Ascending aorta (tissue), 2 donors: ENCODE measurements at places on chromosomes 16 and 17.

DNA sequence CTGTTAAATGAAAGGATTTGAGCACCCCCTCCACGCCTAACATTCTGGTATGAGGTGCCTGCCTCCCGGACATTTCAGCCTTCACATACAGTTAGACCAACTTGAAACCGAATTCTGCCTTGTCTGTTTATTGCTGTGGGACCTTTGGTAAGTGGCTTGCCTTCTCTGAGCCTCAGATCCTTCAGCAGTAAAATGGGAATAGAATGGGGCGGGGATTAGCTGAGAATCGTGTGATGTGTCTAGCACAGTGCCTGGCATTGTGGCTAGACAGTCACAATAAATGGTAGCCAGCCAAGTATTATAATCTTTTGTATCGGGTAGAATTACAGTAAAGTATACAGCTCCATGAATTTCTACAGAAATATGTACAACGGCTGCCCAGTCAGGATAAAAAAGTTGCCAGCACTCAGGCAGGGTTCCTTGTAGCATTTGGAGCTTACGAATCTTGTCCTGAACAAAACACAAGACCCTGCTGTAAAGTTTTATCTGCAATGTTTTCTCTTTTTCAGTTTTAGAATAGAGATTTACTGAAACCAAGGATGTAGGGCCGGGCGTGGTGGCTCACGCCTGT is 786 bp downstream of the TMC7 start:
- DNase-seq, result no peak

- no peak for DNase-seq
Measured at GRCh38 chr16:84074721-84075120, 32.1 kb upstream of the SLC38A8 start.

- DNase-seq, result no peak
Measured at GRCh38 chr17:47837401-47838039, 3.6 kb downstream of the SCRN2 start.

DNA sequence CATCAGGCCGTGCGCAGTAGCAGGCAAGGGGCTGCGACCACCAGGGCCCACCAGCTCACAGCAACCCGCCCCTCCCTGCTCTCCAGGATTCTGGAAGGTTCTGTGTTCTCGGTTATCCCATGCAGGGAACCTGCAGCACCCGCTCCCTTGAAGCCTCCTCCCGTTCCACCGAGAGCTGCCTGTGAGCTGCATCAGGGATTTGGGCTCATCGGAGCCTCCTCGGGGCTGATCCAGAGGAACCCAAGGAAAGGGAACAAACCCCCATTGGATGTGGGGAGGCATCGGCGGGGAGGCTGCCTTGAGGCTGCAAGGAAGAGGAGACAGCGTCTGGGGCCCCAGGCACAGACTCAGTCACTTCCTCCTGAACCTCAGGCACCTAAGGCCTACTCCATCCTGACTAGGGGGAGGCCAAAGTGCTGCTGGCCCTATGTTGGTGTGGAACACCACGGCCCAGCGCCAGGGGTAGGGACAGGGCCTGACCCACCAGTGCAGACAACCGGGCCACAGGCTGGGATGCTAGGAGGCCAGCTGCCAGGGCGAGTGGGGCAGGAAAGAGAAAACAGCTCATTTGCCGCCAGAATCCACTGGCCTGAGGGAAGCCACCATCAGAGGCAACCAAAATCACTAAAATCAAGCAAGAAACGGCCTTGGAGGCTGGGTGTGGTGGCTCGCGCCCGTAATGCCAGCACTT is 14.4 kb upstream of the LGALS3BP start:
- DNase-seq, result peak; percentile 60

DNA sequence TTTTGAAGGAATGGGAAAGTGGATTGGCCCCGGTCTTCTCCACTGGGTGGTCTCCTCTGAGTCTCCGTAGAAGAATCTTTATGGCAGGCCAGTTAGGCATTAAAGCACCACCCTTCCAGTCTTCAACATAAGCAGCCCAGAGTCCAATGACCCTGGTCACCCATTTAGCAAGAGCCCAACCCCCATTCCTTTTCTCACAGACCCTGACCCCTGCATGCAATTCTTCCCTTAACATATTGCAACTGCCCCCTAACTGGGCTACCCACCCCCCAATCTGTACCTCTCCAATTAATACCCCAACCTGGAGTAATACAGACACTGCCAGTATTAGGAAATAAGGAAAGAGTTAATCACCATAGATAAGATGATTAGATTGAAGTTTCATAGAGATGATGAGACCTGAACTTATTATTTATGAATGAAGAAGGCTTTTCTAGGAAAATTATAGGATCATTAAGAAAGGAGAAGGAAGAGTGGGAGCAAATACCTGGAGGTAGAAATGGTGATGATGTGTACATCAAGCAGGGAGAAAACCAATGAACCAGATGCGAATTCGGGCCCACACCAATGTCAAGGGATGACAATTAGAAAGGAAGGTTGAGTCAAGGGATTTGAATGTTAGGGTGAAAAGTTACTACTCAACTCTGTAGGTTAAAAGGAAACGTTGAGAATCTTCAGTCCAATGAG is 2.4 kb downstream of the CCL2 start:
- DNase-seq, result no peak

- DNase-seq, result no peak
Measured at GRCh38 chr16:30184891-30185682, 1.7 kb downstream of the CORO1A start.

- DNase-seq, result no peak
Measured at GRCh38 chr16:81798311-81799137, 19.4 kb downstream of the PLCG2 start.

DNA sequence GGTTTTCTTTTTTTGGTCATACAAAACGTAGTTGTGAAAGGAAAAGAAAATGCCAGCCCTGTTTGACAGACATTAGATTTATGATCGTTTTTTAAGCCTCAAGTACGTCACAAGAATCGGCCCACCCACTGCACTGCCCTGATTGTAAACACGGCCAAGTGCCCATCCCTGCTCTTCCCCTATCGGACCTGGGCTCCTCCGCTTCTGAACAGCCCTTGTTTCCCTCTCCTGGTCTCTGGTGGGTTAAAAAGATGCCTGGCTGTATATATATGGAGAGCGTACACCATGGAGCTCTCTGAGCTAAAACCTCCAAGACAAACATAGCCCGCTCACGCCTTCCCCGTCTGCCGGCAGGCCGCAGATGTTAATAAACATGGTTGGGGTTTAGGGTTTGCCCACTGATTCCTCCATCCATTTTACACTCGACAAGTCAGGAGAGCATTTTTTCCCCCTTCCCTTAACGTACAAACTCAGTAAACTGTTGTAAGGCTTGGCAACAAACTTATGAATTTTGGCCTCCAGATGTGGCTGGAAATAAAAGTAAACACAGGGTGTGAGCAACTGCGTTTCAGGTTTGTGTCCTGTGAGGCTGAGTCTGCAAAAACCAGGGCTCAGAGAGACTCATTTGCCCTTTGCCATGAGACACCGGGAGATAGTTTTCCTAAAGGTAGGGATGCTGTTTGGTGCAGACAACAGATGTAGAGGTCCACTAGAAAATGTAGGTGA is 325.9 kb downstream of the SOX9 start:
- no peak for DNase-seq

- DNase-seq, result no peak
Measured at GRCh38 chr17:73528679-73529078, 115.6 kb downstream of the SDK2 start.

DNA sequence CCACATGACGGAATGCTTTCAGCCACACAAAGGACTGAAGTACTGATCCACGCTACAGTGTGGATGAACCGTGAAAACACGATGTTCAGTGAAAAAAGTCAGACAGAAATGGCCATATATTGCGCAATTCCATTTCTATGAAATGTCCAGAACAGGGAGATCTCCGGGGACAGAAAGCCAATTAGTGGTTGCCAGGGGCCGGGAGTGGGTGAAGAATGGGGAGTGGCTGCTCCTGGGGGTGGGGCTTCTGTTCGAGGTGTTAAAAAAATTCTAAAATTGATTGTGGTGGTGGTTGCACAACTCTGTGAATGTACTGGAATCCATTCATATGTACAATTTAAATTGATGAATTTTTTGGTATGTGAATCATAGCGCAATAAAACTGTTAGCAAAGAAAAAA is 154.8 kb upstream of the HSBP1 start:
- DNase-seq, result no peak

GRCh38 chr17:66200685-66201092 is 8.8 kb upstream of the CEP112 start:
- no peak for DNase-seq

GRCh38 chr17:2510559-2510958 is 1.1 kb downstream of the METTL16 start:
- DNase-seq, result no peak

DNA sequence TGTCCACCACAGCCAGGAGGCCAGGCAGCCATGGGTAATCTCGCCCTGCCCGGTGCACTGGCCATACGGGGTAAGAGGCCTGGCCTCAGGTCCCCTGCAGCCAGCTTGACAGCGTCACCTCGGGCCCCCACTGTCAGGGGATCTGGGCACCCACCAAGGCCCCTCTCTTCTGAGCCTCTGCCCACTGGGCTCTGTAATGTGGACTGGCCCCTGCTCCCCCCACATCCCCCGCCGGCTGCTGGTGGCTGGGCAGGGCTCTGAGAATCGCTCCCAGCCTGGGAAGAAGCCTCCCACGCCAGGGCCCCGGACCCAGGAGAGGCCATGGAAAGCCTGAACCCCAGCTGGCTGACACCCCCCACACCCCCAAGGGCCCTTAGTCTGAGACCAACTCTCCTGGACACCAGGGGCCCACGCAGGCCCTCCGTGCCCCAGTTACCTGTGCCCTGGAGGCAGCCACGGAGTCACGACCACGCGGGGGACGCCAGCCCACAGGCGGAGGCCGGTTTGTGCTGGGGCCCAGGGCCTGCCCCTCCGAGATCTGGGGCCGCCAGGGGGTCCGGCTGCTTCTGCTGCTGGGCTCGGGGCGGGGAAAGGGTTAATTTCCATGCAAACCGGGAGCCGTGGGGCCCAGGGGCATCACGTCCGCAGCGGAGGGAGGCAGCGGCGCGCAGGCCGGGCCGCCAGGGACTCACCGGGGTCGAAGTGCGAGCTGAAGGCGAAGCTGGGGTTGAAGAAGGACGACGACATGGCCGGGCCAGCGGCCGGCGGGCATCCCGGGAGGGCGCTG is at the start of gene PVALEF:
Gene PVALEF (plus strand): TSS at position 262 of the 787 bp plus-strand sequence. CDS start 15,720 bp downstream, outside the sequence.
- DNase-seq, result no peak

DNA sequence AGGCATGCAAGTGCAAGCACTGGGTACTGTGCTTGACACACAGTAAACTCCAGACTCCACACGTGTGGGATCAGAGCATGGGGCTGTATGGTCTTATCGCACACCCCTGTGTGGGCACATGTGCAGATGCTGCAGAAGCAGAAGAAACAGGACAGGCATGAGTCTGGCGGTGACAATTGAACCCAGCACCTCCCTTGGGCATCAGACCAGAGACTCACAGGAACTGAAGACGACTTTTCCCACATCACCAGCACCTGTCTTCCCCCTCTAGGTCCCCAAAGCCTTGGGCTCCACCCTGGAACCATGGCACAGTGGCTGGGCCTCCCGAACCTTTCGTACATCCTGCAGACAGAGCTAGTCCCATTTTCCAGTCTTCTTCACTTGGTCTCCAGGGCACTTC is 126.4 kb upstream of the CDH5 start:
- no peak for DNase-seq

GRCh38 chr17:17904166-17905035 is 67.6 kb upstream of the SREBF1 start:
- no peak for DNase-seq

DNA sequence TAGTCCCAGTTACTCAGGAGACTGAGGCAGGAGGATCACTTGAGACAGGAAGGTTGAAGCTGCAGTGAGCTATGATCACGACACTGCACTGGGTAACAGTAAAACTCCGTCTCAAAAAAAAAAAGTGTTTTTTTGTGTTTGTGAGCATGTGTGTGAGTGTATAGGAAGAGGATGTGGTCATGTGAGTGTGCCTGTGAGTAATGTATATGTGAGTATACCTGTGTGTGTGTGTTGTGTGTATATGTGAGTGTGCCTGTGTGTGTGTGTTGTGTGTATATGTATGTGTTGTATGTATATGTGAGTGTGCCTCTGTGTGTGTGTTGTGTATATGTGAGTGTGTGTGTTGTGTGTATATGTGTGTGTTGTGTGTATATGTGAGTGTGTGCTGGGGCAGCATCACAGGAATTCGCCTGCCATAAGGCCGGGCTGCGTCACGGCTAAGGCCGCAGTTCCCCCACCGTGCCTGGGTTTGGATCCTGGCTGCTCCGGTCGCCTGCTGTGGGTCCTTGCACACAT is 21.4 kb upstream of the NPTX1 start:
- DNase-seq, result no peak

- no peak for DNase-seq
Measured at GRCh38 chr16:19696961-19697360, 21.1 kb downstream of the KNOP1 start.

- DNase-seq, result no peak
Measured at GRCh38 chr16:70444249-70445063, 5.6 kb upstream of the ST3GAL2 start.

GRCh38 chr17:38507436-38507835 is 79.2 kb downstream of the ARHGAP23 start:
- no peak for DNase-seq

DNA sequence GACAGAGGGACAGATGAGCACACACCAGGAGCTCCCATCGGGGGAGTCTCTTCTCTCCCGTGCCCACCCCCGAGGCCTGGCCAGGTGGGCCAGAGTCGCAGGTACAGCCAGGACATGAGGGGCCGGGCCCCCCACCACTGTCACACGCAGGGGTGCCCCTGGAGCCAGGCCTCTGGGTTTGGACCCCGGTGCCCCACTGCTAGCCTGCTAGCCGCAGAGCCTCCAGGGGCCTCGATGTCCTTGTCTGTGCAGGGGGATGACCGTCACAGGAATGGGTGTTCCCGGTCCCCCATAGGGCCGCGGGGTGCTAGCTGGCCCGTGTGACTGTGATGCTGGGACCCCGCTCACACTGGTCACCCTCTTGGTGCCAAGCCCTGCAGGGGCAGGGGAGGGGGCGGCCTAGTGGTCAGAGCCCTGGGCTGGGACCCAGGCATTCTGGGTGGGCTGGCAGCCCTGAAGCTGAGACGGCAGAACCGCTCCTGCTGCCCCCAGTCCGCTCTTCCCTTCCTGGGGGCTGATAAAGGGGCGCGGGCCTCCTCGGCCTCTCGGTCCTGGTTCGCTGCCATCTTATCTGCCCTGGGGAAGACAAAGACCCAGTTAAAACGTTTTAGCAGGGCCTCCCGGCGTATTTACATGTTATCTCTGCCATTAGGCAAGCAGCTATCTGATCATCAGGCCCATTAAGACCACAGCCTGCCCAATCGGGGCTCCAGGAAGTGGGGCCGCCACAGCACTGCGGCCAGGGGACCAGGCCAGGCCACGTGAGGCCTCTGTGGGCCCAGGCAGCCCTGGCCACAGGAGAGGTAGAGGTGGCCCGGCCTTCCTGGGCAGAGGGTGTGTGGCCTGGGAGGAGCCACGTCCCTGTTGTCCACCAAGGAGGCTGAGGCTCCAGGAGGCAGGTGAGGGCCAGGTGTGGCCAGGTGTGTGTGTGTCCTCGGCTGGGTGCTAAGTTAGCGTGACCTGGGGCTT is 57.2 kb upstream of the ZC3H18 start:
- DNase-seq, result no peak

DNA sequence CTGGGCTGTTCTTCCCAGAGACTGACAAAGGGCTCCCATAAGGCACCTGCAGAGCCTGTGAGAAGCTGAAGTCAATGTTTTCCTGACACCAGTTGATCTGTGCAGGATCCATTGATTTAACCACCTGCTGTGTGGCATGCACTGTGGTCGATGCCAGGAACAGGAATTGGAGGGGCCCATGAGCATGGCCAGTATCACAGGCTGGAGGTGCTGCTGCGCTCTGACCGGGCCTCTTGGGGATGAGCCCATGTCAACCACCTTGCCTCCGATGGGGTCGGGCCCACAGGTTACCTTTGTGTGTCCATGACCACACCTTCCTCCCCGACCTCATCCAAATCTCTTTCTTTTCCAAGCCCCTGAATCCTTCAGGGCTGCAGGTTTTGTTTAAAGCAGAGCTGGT is 18.2 kb upstream of the STH start:
- no peak for DNase-seq

GRCh38 chr16:67930678-67931211 is 917 bp downstream of the CTRL start:
- DNase-seq, result no peak
